ENCODE measurements at places on chromosomes 11 and 22.

DNA sequence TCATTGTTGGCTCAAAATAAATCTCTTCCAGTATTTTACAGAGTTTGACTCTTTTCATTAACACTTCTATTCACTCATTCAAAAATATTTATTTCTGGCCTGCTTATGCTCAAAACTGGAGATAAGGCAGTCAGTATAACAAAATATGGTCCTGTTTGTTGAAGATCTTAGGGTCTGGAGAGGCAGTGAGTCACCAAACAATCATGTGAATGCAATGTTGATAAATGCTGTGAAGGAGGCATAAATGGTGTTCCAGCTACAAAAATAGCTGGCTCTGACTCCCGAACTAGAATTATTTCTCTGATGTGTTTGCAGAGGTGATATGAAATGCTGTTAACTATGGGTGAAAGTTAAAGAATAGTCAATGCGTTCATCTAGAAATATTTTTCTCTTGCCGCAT lies 390.6 kb downstream of the AASDHPPT start:
- DNase-seq: no peak

- DNase-seq: no peak
Observed at GRCh38 chr22:26174280-26174679, 5.0 kb downstream of the SEZ6L start.

DNA sequence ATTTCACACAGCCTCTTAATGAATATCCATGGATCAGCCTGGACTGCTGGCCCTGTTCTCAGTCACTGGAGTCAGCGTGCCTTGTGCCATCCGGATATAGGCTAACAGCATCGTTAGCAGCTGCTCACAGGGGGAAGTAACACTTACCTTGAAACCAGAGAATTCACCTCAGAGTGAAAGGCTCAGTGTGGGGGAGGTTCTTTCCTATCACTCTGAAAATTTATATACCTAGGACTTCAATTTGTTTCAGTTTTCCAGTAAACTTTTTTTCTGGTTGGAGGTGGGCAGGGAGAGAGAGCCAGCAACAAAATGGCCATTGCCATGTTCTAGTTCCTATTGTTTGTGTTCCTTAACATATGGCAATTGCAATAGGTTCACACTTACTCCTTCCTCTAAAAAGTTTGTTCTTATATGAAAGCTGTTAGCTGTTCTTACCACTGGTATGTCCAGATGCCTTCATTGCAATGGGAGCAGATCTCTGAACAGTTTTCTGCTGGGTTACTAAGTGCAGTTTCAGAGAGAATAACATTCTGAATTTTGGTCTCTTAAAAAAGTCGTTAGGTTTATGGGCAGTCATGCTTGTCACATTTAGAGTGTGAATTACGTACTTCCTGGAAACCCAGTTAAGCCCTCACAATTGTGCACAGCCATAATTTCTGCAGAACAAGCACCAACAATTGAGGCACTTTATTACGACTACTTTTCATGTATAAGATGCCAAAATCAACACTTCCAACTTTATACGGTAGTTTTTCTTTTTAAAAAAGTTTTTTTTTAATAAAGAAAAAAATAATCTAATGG lies 247.6 kb downstream of the CADM1 start:
- no peak for DNase-seq

GRCh38 chr11:6476571-6476970 lies 2.8 kb upstream of the TRIM3 start:
- DNase-seq: no peak

DNA sequence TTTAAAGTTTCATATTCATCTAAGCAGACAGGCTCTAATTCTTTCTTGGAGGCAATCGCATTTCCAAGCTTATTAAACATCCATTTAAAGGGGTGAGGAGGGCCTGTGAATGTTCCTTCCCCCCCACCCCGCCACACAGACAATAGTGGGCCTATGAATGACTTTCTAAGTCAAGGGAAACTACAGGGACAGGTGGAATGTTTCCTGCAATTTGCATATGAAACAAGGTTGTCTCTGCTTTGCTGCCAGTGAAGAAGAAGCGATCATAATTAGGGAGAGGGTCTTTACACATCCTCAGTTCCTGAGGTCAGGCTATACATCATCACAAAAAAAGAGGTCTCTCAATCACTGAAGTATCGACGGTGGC lies 127.9 kb upstream of the OPCML start:
- DNase-seq: no peak

DNA sequence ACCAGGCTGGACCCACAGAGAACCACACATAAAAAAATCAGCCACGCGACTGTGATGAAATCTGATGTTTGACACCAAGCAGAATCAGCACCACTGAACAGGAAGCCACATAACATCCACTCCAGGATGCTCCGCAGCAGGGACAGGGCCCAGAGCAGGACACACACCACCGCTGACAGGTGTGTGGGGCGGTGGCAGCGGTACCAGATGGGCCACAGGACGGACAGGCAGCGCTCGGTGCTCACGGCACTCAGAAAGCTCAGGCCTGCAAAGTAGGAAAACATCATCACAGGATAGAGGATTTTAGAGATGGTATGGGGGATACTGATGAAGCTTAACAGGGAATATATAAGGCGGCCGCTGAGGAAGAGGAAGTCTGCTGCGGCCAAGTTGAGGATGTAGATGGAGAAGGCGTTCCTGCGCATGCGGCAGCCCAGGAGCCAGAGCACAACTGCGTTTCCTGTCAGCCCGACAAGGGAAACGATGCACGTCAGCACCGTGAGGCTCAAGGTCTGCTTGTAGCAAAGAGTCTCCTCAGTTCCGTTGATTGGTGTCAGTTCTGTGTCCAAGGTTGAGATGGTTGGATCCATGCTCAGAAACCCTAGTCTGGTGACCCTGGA lies 4.9 kb downstream of the MRGPRX1 start:
- no peak for DNase-seq

GRCh38 chr11:57131080-57131790 lies 50.5 kb upstream of the LRRC55 start:
- no peak for DNase-seq

DNA sequence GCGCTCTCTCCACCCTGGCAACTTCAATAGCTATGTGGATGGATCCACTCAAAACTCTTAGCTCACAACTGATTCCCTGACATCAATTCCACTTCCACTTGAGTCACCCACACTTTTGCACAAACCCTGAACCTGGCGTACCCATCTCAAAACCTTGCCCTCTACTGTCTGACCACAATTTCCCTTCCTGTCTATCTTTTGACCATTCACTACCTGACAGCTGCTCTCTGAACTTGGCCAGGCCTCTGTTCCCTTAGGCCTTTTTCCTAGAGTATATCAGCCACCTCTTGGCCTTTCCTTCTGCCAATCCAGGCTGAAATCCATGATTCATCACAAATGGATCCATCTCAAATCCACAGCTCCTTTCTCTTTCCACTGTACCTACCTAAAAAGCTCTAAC lies 106.0 kb downstream of the RPL27A start:
- DNase-seq: no peak

GRCh38 chr11:130145975-130146776 lies 13.4 kb upstream of the ST14 start:
- no peak for DNase-seq

DNA sequence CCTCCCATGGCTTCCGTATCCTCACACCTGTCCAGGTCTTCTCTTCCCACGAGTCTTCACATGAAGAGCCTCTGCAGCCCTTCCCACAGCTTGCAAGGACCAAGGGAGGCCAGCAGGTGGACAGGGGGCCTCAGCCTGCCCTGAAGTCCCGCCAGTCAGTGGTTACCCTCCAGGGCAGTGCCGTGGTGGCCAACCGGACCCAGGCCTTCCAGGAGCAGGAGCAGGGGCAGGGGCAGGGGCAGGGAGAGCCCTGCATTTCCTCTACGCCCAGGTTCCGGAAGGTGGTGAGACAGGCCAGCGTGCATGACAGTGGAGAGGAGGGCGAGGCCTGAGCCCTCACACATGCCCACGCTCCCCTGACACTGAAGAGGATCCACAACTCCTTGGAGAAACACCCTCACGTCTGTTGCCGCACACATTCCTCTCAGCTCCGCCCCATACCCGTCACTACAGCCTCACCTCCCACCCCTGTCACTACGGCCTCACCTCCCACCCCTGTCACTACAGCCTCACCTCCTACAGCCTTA lies 8.3 kb downstream of the SSH3 start:
- DNase-seq: no peak

DNA sequence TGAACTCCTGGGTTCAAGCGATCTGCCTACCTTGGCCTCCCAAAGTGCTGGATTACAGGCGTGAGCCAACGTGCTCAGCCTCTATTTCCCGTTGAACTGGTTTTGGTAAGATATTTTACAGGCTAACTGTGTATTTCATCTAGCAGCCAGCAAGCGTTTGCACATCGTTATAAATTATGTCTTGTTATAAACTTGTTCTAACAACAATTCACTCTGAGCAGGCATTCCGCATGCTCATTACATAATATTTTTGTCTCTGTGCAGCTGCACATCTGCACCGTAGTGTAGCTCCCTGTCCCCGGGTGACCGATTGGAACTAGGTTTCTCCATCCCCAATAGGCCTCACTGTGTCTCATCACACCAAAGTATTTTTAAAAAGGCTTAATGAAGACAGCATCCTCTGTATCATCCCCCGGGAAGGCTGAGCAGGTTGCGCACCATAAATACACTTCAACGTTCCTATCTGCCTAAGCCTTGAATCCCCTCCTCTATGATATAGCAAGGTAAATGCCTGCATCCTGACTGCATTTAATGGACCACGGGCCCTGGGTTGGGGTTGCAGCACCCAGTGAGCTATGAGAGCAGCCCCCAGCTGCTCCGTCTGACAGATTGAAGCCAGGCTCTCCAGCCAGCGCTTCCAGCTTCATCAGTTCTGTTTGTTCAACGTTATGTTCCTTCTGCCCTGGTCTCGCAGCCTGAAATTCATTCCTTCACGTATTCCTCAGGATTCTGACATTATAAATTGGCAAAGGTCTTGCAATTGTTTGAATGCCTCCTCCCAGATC lies 47.7 kb downstream of the TST start:
- DNase-seq: peak; percentile 58

GRCh38 chr22:50536226-50536625 lies 6.4 kb upstream of the TYMP start:
- no peak for DNase-seq

DNA sequence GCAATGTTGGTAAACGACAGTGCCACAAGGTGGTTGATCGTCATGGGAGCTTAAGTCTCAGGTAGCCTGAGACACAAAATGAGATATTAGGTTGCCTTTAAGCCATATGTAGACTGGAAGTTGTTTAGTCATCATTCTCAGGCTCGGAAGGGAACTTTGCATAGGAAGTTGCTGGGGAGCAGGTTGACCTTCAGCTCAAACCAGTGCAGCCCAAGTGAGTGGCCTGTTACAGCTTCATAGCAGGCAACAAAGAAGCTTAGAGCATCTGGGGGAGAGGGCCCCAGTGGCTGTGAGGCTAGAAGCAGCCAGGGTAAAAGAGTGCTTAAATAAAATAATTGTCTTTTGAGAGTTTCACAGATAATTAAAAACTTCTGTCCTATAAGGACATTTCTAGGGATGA lies 404.0 kb downstream of the GUCY1A2 start:
- no peak for DNase-seq

DNA sequence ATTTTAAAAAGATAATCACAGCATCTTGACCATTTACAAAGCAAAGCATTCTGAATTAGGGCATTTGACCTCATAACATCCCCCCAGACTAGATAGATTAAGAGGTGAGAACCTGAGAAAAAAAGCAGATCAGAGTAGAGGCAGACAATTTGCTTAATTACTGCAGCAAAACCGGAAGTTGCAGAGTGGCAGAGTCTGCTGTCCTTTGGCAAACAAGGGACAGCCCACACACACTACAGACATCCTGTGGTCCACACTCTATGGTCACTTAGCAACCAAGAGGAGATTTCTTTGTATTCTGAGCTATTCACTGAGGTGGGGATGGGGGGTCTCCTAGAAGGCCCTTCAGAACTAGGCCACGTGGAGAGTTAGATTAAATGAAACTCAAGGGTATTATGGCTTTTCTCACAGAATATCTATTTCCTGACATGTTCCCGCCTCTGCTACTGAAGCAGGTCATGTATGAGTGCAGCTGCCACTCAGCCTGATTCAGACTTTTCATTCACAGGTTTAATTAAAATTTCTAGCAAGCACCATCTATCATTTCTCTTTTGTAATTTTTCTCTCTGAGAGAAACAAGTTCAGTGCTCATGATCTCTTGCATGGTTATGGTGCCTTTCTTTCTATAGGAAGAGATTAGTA lies 48.5 kb downstream of the SVIP start:
- no peak for DNase-seq

Measured in urinary bladder (tissue), 4 donors.